ENCODE measurements at places on chromosomes 5 and 9.

DNA sequence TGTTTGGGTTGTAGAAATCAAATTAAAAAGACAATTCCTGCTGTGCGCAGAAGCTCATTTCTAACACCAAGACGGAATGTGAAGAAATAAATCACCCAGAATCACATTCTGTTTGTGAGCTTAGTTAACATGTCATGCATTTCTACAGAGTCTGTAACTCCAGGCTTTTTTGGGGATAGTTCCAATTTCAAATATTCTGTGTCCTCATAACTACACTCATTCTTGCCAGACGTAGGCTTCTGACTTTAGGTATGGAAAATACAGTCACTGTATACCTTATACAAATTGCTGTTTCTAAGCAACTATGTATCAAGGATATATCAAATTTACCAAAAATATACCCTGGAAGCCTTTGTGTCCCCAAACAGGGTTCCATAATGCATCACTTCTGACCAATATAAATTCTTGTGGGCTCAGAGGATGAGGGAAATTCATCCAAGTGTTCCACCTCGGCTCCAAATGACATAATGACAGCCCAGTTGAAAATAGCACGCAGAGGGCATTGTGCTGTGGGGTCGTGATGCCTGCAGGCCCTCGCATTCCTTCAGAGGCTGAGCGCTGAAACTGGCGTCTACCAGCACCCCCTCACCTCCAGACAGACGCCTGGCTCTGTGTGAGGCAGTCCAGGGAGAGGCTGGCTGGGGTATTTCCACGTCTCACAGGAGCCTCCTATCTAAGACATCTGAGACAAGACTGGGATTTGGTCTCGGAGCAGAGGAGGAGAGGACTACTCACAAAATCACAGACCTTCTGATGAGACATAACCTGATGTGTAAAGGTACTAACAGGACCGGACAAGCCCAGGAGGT, 79.8 kb downstream of the KLF4 start:
- no peak for DNase-seq

DNA sequence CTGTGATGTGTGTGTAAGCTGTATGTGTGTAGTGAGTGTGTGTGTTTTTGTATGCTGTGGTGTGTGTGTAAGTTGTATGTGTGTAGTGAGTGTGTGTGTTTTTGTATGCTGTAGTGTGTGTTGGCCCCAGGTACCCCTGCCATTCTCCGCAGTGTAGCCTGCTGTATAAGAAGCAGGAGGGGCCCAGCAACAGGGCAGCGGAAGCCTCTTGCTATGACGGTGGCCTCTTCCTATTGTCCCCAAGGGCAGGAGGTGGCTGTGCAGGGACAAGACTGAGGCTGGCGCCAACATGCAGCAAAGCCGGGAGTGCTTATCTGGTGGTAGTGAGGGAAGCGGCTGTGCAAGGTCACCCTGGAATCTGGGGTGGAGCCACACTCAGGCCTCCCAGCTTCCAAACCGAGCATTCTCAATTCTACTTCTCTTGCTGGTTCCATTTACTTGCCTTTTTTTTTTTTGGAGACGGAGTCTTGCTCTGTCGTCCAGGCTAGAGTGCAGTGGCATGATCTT, 5.1 kb downstream of the SPAAR start:
- DNase-seq: peak; percentile 88

- DNase-seq: no peak
Observed at GRCh38 chr5:8333485-8333884, 464.5 kb downstream of the MTRR start.

DNA sequence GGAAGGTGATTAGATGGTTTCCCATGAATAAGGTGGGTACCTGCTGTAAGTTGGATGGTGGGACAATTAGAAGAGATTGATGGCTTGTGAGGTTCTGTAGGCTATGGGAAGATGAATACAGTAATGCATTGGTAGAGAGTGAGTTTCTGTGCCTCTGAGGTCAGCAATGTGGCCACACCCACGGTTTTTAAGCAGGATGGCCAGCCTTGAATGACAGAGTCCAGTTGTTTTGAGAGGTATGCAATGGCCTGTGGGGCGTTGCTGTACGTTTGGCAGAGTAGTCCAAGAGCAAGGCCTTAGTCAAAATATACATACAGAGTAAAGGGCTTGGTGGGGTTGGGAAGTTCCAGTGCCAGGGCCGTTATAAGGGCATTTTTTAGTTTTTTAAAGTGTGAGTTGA, 235.6 kb upstream of the C9orf72 start:
- DNase-seq: no peak

- DNase-seq: no peak
Observed at GRCh38 chr9:2872250-2872930, 28.5 kb upstream of the PUM3 start.

DNA sequence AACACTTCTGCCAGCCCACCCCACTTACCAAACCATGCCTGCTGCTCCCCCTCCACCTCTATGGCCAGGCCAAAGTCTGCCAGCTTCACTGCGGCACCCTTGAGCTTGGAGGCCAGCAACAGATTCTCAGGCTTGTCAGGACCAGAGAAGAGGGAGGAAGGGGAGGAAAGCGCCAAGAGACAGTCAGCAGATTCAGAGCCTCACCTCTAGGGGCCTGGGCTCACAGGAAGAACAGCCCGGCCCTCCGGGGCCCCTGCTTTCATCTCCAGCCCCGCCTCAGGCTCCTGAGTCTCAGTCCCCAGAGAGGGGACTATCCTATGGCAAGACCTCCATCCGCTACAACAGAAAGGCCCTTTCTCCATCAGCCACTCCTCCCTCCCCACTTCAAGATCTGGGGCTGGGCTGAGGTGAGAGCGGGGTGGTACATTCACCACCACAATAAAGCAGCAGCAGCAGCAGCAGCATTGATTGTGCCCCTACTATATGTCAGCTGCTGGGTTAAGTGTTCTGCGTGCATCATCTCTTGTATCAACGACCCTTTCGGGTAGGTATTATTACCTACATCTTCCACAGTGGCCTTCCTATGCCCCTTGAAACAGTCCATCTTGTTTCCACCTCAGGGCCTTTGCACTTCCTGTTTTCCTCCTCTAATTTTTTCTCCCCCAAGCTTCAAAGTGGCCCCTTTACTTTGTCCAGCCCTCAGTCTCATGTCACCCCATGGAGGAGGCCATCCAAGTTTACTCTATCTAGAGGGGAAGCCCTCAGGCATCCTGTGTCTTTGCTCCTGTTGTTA, 36.0 kb downstream of the CAMK2A start:
- DNase-seq: no peak

DNA sequence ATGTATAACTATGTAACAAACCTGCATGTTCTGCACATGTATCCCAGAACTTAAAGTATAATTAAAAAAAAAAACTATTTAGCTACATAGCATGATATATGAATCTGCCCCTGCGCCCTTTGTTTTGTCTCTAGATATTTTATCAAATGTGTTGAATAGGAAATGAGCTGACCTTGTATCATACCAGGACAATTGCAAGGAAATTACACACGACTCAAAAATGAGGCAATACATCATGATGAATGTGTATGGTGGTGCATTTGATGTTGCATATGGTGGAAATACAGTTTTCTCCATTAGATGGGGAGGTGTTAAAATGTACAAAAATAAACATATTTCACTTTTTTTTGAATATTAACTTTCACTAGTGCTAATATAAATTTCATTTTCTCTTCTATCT, 28.6 kb upstream of the CEP78 start:
- no peak for DNase-seq

DNA sequence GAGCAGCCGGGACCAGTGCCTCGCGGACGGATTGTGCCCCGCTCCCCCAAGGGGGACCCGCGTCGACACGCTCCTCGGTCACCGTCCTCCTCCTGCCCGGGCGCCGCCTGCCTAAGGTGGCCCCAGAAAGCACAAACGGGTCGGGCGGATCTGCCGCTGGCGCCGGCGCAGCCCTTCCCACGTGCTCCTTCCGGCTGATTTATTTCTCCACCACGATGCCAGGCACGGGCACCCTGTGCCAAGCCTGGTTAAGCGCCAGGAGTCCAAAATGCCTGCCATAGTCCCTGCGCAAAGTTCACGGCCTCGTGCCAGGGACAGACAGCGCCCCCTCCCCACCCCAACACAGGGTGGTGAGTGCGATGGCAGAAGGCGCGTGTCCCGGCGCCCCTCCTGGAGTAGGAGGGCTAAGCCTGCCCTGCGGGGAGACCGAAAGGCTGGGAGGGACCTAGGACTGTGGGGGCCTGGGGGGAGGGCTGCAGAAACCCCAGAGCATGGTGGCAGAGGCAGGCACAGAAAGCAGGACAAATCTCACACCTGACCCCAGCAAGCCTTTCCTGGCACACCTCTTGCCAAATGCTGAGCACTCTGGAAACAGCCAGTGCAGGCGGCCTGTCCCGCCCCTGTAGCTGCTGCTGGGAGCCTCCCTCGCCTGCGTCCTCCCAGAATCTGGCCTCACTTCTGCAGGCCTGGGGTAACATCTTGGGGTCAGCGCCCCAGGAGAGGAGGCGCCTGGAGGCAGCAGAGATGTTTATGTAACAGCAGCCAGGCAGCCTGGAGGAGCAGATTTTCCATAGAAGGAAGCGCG, 1.1 kb upstream of the NOTCH1 start:
- DNase-seq: peak; percentile 82

DNA sequence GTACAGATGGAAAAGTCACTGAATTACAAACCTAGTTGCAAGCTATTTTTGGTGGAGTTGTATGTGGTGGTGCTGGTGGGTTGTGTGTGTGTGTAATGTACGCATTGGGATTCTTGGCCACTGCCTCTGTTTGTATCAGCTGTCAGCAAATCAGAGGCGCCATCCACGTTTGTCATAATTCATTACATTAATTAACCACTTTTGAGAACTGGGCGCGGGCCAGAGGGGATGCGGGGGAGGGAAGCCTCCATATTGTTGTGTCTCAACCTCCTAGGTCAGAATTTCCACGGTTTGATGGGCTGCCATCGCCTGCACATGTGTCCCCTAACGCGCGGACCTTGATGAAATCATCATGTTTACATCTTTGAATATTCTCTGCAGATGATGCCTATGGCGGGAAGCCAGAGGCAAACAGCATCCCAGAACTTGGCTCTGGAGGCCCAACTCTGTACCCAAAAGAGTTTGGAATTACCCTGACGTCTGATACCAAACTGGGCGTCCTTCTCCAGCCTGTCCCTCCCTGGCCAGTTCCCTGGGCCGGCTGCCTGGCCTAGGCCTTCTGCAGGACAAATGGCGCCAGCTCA, 54.9 kb downstream of the FGF18 start:
- DNase-seq: no peak

DNA sequence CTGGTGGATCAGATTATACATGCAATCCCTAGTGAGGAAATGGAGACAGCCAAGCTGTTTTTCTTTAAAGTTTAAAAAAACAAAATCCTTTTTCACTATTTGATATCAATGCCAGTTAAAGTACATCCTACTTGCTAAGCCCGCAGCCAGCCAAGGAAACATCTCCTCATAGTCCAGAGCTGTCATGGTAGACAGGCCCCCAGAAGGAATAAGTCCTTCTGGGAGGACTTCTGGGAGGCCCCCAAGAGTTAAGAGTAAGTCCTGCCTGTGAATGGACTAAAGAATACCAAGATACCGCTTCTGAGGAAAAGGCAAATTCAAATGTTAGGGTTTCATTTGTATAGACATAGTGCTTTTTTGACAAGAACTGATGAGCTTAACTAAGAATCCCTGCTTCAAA, 38.3 kb downstream of the MOCS2 start:
- DNase-seq: no peak
